ENCODE measurements at places on chromosomes 4 and X.

DNA sequence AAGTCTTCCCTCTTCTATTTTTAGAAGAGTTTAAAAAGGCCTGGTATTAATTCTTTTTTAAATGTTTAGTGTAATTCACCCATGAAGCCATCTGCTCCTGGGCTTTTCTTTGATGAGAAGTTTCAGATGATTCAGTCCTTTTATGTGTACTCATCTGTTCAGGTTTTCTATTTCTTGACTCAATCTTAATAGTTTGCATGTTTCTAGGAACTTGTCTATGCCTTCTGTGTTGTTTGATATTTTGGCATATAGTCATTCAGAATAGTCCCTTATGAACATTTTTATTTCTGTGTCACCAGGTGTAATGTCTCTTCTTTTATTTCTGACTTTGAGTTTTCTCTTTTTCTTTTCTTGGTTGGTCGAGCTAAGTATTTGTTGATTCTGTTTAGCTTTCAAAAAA lies 20.2 kb upstream of the IL2 start:
- no peak for DNase-seq

DNA sequence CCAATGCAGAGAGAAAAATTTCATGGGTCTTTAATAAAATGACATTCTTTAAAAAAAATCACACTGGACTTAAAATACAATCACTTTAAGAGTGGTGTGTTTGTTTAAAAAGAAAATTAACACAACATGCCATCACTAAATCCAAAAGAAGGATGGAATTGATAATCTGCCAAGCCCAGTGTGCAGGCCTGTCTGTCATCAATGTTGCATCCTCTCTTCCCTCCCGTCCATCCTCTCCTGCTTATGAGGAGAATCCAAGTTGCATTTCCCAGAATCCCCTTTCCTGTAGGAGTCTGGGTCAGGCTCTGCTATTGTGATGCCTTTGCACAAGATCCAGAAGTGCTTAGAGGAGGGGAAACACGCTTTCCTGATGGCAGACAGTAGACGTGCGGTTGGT lies 169.4 kb downstream of the MID1 start:
- DNase-seq = no peak

DNA sequence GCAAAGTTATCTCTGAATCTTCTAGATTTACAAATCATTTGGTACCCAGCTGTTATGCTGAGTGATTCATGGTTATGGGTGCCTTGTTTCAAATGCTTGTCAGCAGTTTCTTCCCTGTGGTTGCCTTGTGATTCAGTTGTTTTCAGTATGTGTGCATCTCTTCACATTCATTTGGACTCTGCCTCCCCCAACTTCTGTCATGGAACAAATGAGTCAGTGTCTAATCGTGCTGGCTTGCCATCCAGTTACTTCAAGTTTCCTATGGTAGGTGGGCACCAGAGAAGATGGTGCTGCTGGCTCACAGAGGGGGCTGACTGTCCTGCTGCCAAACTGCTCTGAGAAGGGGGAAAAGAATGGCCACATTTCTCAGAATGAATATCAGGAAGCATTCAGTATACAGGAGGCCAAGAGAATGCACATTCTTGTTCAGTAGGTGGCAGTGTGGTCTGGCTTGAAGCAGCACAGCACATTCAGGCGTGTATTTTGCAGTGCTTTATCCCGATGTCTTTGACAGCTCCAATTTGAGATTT lies 260.9 kb downstream of the GLUD2 start:
- peak; percentile 8 for DNase-seq

- no peak for DNase-seq
Observed at GRCh38 chr4:161321706-161322105, 842.1 kb downstream of the FSTL5 start.

DNA sequence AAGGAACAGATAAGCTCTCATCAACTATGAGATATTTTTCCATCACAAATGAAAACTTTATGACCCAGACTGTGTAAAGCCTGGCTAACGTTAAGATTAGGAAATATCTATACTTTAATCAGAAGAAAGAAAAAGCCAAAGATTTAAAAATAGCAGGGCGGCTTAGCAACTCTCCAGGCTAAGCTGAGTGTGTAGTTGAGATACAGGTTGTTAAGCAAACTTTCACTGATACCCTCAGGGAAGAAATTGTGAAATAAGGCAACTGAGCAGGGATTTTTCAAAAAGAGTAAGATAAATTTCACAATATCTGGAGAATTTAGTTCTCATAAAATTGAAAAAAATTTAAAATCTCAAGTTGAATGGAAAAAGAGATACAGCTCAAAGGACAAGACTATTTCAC lies 382.0 kb downstream of the RAPGEF2 start:
- no peak for DNase-seq

- DNase-seq = no peak
Observed at GRCh38 chr4:29423836-29424721, 1296.1 kb upstream of the PCDH7 start.

GRCh38 chr4:121943941-121944340 lies 7.9 kb downstream of the TRPC3 start:
- peak; percentile 38 for DNase-seq

GRCh38 chrX:12811658-12812057 lies 20.4 kb downstream of the PRPS2 start:
- no peak for DNase-seq

DNA sequence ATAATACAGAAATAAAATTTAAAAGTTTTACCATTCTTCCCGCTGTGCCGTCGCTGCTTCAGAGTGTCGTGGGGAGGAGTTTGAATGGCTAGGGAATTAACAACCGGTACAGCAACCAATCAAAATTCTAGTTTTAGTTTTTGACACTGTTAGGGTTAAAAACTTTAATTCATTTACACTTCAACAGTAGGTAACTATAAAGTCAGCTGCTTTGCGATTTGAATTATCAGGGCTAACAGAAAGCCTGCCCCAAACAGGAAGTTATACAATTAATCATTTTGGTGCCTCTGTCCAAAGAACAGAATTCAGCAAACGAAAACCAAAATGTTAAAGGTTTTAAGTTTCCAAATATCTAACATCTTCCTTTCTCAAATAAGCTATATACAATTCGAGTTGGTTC lies 2.3 kb downstream of the HNRNPD start:
- DNase-seq = no peak

GRCh38 chr4:27278615-27279375 lies 418.2 kb downstream of the STIM2 start:
- no peak for DNase-seq

GRCh38 chrX:24448762-24449250 lies 16.3 kb upstream of the PDK3 start:
- DNase-seq = no peak

- DNase-seq = no peak
Observed at GRCh38 chr4:43718369-43718768, 730.2 kb downstream of the KCTD8 start.

DNA sequence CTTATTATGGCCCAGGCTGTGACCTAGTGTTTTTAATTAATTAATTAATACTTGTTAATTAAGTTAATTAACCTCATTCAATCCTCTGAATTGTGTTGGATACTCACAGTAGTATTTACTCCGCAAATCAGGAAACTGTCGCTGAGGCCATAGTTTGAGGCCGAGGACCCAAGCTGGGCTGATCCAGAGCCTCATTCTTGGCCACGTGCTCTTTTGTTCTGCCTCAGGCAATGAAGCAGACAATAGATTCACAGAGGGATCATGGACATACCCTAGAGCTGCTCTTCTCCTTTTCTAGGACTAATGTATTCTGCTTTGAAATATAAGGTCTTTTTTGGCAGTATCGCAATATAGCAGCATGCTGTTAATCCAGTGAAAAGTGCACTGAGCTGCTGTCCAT lies 24.0 kb upstream of the SNCA start:
- DNase-seq = no peak

DNA sequence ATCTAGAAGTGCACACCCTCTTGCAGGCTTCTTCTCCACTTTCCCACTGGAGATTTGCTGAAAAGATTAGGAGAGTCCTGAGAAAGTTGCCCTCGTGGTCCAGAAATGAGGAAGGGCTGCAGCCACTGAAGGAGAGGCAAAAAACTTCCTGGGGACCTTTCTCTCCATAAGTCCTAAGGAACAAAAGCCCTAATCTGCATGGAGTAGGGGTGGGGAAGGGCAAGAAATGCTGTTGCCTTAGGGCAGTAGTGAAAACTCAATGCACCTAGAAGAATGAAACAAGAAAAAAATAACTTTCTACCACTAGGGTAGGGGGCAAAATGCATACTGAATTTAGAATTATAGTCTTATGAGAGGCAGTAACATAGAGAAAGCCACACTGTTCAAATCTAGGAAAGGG lies 1408.8 kb downstream of the PCDH19 start:
- no peak for DNase-seq

DNA sequence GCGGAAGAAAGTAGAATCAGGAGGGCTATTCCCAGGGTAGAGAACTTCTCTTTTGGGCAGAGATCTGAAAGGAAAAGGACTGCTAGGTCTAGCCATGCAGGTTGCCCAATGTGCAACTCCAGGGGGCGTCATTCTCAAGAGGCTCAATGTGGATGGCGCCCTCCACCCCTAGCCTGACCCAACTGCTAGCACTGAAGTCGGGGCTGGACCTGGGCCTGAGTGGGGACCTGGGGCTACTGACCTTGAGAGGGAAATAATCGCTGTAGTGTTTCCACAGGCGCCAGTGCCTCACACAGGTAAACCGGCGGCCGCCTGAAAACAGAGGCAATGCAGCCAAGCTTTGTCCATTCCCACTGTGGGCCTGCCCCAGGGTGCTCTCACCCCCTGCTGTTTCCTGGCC lies 6.1 kb downstream of the AWAT2 start:
- DNase-seq = no peak

DNA sequence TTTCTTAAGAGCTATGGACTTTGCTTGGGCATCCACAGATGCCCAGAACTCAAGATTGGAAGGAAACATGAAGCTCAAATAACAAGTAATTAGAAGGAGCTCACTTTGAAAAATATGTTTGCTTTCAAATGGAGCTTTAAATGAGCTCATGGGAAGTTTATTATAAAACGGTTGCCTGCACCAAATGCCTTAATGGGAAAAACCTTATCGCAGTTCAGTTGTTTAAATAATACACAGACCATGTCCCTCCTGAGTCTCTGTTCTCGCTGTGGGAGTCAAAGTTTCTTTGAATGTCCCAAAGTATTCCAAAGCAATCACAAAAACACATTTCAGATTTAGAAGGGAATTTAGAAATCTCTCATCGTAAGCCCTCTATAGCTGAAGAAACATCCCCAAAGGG lies 31.6 kb upstream of the STIM2 start:
- DNase-seq = no peak

- no peak for DNase-seq
Observed at GRCh38 chr4:23720556-23720955, 169.3 kb downstream of the PPARGC1A start.
